ENCODE measurements at places on chromosomes 5 and 9.

- DNase-seq: no peak
Measured at GRCh38 chr5:113031557-113031956, 55.0 kb downstream of the DCP2 start.

- DNase-seq: no peak
Measured at GRCh38 chr9:77505232-77505631, 142.9 kb downstream of the GNA14 start.

DNA sequence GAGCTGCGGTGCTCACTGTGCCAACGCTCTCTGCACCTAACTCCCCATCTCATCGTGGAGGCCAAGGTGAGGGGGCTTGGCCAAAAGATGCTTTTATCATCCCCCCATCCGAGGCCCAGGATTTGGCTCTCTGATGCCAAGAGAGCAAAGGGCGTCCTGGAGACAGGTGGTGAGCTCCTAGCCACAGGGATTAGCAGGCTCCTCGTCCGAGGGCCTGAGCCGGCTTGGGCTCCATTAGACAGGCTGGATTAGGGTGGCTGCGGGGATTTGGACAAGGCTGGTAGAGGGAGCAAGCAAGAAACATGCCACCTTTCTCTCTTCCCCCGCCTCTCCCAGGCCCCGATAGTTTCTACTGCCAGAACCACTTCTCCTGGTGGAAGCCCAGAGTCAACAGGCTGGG, 1.0 kb upstream of the GRM6 start:
- DNase-seq: no peak

- DNase-seq: no peak
Measured at GRCh38 chr5:86461169-86461956, 156.4 kb upstream of the COX7C start.

DNA sequence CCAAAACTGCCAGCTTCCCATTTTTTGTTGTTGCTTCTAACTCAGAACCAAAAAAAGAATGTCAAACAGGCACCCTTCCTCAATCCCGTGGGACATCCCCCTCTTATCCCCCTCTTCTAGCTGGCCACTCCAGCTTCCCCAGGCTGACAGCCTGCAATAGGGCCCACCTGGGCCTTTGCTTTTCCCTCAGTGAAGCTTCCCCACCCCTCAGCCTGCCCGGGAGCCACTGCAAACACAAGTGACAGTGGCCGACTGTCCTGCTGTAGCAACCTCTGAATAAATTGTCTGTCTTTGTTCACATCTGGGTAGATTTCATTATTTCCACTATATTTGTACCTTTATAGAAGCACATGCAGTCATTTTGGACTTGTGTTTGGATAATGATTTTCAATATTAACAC, 245.3 kb downstream of the GADD45G start:
- no peak for DNase-seq

- no peak for DNase-seq
Measured at GRCh38 chr9:113621309-113621791, 157.8 kb downstream of the RGS3 start.

DNA sequence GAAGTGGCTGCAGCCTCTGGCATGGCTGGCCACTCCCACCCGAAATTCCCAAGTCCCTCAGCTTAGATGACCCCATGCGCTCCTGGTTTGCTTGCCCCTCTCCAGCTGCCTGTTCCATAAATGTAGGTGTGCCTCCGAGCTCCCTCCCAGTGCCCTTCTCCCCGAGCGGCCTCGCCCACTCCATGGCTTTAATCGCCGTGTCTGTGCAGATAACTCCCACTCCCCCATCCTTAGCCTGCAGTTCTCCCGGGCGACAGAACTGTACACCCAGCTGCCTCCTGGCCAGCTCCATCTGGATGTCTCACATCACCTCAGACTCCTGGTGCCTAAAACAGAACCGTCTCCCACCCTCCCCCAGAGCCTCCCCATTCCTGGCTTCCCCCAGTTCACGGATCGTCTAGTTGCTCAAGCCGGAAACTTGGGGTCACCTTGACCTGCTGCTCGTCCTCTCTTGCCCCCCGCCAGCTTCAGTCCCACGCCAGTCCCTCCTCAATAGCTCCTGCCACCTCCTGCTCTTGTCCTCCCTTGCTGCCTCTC, 24.1 kb downstream of the HK3 start:
- no peak for DNase-seq

DNA sequence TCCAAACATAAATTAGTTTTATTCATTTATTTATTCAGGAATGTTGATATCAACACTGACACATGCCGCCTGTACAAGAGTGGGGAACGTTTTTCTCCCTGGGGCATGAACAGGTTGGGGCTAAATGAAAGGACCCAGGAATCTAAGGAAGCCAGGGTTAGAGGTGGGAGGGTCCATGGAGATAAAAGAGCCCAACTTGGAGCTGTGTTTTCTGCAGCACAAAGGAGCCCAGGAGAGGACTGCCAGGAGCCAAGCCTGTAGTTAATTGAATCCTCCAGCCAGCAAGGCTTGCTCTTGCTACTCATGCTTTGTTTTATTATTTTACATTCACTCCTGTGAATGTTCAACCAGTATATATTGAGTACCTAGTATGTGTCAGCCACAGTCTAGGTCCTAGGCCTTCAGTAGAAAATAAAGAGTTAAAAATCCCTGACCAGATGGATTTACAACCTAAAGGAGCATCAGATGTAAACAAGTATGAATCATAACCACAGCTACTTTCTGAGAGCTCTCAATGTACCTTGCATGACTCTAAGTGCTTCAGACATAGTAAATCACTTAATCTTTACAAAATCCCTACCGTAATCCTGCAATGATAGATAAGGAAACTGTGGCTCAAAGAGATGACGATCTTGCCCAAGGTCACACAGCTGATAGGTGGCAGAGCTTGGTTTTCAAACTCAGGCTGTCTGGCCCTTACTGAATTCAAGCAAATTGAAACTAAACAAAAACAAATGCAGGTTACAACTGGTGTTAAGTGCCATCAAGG, 69.8 kb downstream of the ASTN2 start:
- DNase-seq: no peak

DNA sequence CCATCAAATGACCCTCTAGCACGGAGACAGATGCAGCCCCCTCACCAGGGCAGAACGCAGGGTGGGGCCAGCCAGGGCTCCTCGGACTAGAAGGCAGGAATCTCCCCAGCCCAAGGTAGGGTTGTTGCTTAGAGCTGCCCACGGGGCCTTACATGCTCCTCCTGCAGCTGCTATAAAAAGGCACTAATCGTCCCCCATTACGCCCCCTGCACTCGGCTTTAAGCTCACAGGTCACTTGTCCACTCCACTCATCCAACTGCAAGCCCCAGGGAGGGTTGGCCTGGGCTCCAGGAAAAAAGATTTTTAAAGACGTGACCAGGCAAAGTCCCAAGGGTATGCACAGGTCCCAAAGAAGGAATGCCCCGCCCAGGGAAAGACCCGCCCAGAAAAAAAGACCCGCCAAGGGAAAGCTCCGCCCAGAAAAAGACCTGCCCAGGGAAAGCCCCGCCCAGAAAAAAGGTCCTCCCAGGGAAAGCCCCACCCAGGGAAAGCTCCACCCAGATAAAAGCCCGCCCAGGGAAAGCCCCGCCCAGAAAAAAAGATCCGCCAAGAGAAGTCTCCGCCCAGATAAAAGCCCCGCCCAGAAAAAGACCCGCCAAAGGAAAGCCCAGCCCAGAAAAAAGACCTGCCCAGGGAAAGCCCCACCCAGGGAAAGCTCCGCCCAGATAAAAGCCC, 11.1 kb downstream of the GRIN1 start:
- DNase-seq: no peak

DNA sequence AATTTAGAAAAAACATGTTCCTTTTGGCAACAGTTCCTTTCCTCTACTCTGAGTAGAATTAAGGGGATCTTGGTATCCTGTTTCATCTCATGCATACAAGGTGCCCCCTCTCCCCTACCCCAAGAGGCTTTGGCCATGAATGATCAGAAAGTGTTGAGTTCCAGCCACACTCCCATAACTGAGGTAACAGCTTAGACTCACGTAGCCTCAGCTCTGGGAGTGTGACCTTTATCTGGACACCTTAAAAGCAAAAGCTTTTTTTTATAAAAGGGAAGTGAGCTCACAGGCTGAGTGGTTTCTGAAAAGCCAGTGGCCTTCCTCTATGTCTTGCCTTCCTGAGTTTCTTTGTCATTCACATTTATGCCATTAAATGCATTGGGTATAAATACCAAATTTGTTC, 900 bp upstream of the HAVCR2 start:
- no peak for DNase-seq

GRCh38 chr5:43874772-43875171, 271.8 kb downstream of the NNT start:
- no peak for DNase-seq

- no peak for DNase-seq
Measured at GRCh38 chr5:165624166-165624946, 2118.9 kb downstream of the MAT2B start.

GRCh38 chr5:14003513-14003912, 59.0 kb upstream of the DNAH5 start:
- DNase-seq: no peak

DNA sequence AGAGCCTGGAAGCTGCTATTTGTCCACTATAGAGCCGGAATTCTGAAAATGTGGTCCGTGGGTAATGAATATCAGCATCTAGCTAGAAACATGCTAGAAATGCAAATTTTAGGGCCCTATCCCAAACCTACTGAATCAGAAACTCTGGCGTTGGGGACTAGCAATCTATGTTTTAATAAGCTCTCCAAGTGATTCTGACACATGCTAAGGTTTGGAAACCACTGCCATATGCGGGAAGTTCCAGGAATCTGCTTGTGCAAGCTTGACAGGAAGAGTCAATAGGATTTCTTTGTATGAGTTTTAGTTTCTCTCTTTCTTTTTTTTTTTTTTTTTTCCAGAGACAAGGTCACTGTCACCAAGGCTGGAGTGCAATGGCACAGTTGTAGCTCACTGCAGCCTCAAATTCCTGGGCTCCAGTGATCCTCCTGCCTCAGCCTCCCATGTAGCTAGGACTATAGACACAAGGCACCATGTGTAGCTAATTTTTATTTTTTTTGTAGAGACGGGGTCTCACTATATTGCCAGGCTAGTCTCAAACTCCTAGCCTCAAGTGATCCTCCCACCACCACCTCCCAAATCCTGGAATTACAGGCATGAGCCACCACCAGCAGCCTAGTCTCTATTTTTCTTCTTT, 26.4 kb upstream of the CARNMT1 start:
- DNase-seq: no peak

- no peak for DNase-seq
Measured at GRCh38 chr9:37943345-37944265, 39.7 kb upstream of the SLC25A51 start.

GRCh38 chr5:139517683-139518564, 35.4 kb upstream of the STING1 start:
- DNase-seq: peak; percentile 90

GRCh38 chr5:178419196-178419595, 171.0 kb downstream of the COL23A1 start:
- DNase-seq: no peak

DNA sequence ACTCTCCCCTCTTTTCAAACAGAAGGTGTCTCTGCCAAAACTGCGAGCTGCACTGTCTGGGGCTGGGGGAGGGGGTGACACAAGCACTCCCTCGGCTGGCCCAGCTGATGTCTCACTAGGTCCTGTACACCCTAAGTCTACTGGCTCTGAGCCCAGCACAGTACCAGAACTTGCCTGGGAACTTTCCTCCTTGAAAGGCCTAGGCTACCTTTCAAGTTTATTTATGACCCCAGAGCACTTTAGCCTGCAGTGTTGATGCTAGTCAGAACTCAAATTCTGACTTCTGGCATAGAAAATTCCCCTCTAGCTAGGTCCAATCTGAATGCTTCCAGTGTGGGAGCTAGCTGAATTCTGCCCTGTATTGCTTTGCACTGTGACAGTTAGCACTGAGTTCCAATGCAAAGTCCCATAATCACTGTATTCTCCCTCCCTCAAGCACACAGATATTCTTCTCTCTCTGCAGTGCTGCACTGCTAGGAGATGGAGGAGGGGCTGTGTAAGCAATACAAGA, 10.5 kb downstream of the LURAP1L start:
- DNase-seq: no peak

DNA sequence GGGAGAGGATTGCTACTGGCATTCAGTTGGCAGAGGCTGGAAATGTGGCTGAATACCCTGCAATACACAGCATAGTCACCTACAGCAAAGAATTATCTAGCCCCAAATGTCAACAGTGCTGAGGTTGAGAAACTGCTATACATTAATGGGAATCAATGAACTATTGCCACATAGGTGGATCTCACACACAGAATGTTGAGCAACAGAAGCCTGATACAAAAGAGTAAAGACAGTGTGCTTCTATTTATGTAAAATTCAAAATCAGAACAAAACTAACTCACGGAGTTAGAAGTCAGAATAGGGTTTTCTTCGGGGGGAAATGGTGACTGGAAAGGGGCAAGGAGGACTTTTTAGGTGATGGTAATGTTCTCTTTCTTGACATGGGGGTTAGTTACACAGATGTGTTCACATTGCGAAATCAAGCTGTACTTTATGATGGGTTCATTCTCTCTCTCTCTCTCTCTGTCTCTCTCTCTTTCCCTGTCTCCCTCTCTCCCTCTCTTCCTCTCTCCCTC, 45.7 kb upstream of the PANK3 start:
- no peak for DNase-seq

DNA sequence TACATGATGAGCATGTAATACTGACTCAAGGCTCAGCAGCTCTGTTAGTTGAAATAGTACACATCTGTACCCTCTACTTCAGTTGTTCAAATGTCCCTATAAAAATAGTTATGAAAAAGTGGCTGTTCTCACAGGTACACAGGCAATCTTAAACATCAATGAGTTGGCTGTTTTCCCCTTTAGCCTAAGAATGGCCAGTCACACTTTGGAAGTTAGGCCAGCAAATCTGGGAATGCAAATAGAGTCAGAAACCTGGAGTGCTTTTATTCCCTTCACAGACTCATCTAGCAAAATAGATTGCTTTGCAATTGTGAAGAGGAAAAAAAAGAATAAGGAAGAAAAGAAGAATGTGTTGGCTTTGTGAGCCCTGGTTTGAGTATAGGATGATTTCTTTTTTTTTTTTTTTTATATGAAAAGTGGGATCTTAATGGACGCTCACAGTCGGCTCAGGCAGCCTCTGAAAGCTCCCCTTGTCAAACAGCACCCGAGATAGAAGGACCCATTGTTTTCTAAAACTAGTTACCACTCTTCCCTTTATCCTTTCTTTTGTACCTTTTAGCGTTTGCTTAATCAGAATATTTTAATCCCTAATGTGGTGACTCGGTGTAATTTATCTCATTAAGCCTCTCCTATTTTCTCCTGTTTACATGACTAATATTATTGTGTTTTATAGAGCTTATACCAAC, 27.9 kb upstream of the TLE1 start:
- DNase-seq: no peak

GRCh38 chr9:136537896-136538598, 7.8 kb downstream of the NOTCH1 start:
- no peak for DNase-seq

- peak; percentile 29 for DNase-seq
Measured at GRCh38 chr5:75052192-75053053, at the start of gene GCNT4. GCNT4 (minus strand) TSS chr5:75052558; CDS start chr5:75030037, 22,521 bp downstream.

DNA sequence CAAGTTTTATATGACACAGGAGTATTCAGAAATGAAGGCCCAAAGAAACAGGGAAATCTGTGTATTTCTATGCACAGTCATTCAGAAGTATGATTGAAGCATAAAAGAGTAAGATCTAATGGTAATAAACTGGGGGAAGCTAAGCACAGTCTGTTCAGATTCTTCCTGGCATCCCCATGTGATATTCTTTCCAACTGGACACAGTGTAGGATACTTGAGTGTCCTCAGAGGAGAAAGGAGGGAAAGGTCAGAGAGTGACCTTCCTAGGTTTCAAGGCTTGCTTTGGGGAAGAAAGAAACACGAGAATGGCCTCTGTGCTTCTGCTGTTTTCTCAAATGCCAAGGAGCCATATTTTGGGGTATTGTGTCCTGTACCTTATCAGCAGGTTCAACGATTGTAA, 1798.4 kb upstream of the WWC1 start:
- no peak for DNase-seq
